ENCODE measurements at places on chromosomes 1 and 21. TPM values are rescaled to one million over a fixed set of nuclear protein-coding genes. Genes with fewer than 3 reads are reported as not detected.

PER3 gene
- 21.7 TPM for total RNA-seq

C1orf53 gene
- total RNA-seq, result not detected

PRDM2 gene
- 43.0 TPM for total RNA-seq

ZFP69B gene
- total RNA-seq, result 0.95 TPM

ALPL gene
- total RNA-seq, result 3.7 TPM

SMCP gene
- not detected for total RNA-seq

FAAP20 gene
- total RNA-seq, result 52.6 TPM

TAS1R1 gene
- total RNA-seq, result 0.81 TPM

NBPF15 gene
- 59.7 TPM for total RNA-seq

SPRR2E gene
- not detected for total RNA-seq

CD48 gene
- 9.9 TPM for total RNA-seq

CHIA gene
- not detected for total RNA-seq

HSD3B2 gene
- not detected for total RNA-seq

FUCA1 gene
- total RNA-seq, result 30.5 TPM

APOBEC4 gene
- not detected for total RNA-seq

PHTF1 gene
- total RNA-seq, result 21.2 TPM

IL24 gene
- not detected for total RNA-seq

CROCC gene
- total RNA-seq, result 56.2 TPM

MEX3A gene
- total RNA-seq, result not detected

HPCAL4 gene
- 0.35 TPM for total RNA-seq

SERTAD4 gene
- total RNA-seq, result 10.0 TPM

HES5 gene
- 0.27 TPM for total RNA-seq

DRAXIN gene
- total RNA-seq, result 0.35 TPM

RPTN gene
- total RNA-seq, result not detected

GBP6 gene
- total RNA-seq, result 0.27 TPM

TSPAN2 gene
- 26.2 TPM for total RNA-seq

BEND5 gene
- 6.5 TPM for total RNA-seq

GPR37L1 gene
- total RNA-seq, result not detected

CSMD2 gene
- total RNA-seq, result 2.8 TPM

GRHL3 gene
- 0.54 TPM for total RNA-seq

PDC gene
- not detected for total RNA-seq

ZNF593OS gene
- total RNA-seq, result not detected

SEC22B gene
- 44.8 TPM for total RNA-seq

SERINC2 gene
- total RNA-seq, result 12.3 TPM

AMY1A gene
- total RNA-seq, result not detected

CRNN gene
- not detected for total RNA-seq

FHAD1 gene
- total RNA-seq, result not detected
